ENCODE measurements at places on chromosomes 7 and 10. TPM values are rescaled to one million over a fixed set of nuclear protein-coding genes. Genes with fewer than 3 reads are reported as not detected.

The LAMB4 gene
- total RNA-seq: 0.08 TPM

The CRHR2 gene
- 0.05 TPM for total RNA-seq

The HOXA2 gene
- 0.66 TPM for total RNA-seq

The PRR15 gene
- total RNA-seq: 3.8 TPM

The ODAD2 gene
- not detected for total RNA-seq

The ZNF3 gene
- total RNA-seq: 19.3 TPM

The IRF5 gene
- total RNA-seq: 13.4 TPM

The GATA3 gene
- 6.4 TPM for total RNA-seq

The PRKCQ gene
- total RNA-seq: 3.3 TPM

The IGFBP1 gene
- total RNA-seq: 60.6 TPM

The GJD4 gene
- 0.08 TPM for total RNA-seq

The PRPF18 gene
- total RNA-seq: 19.9 TPM

The DIP2C gene
- total RNA-seq: 9.7 TPM

The RBM20 gene
- total RNA-seq: 3.1 TPM

The OPN4 gene
- not detected for total RNA-seq

The OR2A42 gene
- not detected for total RNA-seq

The CYP26A1 gene
- 2.2 TPM for total RNA-seq

The FXYD4 gene
- total RNA-seq: not detected

The ZNF37A gene
- total RNA-seq: 6.0 TPM

The GBX1 gene
- not detected for total RNA-seq

The TMEM213 gene
- not detected for total RNA-seq

The SPDYE2 gene
- total RNA-seq: not detected

The ADAM22 gene
- 0.61 TPM for total RNA-seq
